ENCODE measurements at places on chromosomes 7 and 10. TPM values are rescaled to one million over a fixed set of nuclear protein-coding genes. Genes with fewer than 3 reads are reported as not detected.
A peak's percentile ranks its signal among the peaks of the same experiment; 100 is the strongest.

GRCh38 chr10:58264780-58265179 lies 2.9 kb downstream of the IPMK start:
- H3K27ac ChIP-seq: no peak overlapping the region
- no peak overlapping the region for H3K4me3 ChIP-seq
- DNase-seq: no peak
- H3K36me3 ChIP-seq: no peaks in the 10 kb centered on the region
- H3K4me1 ChIP-seq: peaks cover 21% of the 10 kb centered on the region

DNA sequence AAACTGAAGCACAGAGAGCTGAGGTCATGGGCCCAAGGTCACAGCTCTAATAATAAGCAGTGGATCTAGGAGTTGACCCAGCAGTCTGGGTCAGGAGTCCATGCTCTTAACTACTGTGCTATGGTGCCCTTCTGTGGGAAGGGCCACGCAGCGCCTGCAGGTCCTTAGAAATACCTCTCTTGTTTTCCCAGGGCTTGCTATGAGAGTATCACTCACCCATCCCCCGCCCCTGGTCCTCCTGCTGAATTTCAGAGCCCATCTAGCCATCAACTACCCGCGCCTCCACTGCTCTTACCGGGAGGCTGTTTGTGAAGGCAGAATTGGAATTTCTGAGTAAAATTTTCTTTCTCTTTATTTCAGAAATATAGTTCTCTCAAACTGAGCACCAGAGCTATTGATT lies 27.3 kb upstream of the CRHR2 start:
- H3K36me3 ChIP-seq: no peaks in the 10 kb centered on the region
- H3K27me3 ChIP-seq: no peaks in the 10 kb centered on the region
- peaks cover 4% of the 10 kb centered on the region for H3K4me1 ChIP-seq
- H3K4me3 ChIP-seq: no peak overlapping the region
- peak; percentile 44 for DNase-seq
- no peak overlapping the region for H3K27ac ChIP-seq

DNA sequence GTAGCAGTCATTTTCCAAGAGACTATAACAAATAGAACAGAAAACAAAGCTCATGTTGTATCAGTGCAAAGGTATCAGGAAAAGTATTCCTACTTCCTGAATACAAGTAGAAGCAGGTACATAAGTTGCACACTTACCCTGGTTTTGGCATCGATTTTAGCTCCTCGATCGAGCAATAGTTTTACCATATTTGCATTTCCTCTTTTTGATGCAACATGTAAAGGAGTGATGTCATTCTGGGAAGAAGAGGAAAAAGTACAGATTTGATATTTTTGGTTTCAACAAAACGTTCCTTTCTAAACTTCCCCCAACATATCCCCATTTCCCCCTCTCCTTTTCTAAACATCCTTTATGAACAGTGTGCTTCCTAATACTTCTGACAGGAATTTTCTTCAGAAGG lies 155.1 kb downstream of the ANK3 start:
- no peak overlapping the region for H3K27ac ChIP-seq
- H3K4me3 ChIP-seq: no peak overlapping the region
- H3K4me1 ChIP-seq: peaks cover 7% of the 10 kb centered on the region
- no peak for DNase-seq
- no peaks in the 10 kb centered on the region for H3K27me3 ChIP-seq

DNA sequence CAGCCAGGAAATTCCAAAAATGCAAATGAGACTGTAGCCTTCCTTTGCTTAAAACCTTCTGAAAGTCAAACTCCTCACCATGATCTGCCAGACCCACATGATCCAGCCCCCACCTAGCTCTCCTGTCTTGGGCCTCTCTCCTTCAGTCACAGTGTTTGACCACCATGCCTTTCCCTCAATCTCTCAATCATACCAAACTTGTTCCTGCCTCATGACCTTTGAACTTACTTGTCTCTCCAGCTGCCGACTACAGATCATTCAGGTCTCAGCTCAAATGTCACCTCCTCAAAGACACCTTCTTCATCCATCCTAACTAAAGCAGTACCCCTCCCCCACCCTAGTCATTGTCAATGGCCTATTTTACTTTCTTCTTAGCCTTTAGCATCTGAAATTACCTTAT lies 9.3 kb upstream of the ADD3 start:
- H3K4me1 ChIP-seq: peaks cover 12% of the 10 kb centered on the region
- no peaks in the 10 kb centered on the region for H3K27me3 ChIP-seq
- DNase-seq: no peak

DNA sequence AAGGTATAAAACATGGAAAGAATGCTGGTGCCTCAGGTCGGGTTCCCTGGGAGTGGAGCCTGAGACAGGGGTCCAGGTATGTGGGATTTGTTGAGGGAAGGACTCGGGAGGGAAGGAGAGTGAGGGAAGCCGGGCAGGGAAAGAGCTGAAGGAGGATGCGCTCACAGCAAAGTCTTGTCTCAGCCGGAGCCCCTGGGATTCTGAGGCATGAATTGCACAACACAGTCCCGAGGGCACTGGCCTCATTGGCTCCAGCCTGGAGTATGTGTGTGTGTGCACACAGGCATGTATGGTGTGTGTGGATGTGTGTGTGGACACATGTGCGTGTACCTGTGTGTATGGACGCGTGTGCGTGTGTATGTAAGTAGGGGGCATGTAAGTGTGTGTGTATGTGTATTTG lies 87.4 kb downstream of the WDFY4 start:
- no peak overlapping the region for H3K4me3 ChIP-seq
- peaks cover 4% of the 10 kb centered on the region for H3K4me1 ChIP-seq
- no peaks in the 10 kb centered on the region for H3K27me3 ChIP-seq
- DNase-seq: no peak

DNA sequence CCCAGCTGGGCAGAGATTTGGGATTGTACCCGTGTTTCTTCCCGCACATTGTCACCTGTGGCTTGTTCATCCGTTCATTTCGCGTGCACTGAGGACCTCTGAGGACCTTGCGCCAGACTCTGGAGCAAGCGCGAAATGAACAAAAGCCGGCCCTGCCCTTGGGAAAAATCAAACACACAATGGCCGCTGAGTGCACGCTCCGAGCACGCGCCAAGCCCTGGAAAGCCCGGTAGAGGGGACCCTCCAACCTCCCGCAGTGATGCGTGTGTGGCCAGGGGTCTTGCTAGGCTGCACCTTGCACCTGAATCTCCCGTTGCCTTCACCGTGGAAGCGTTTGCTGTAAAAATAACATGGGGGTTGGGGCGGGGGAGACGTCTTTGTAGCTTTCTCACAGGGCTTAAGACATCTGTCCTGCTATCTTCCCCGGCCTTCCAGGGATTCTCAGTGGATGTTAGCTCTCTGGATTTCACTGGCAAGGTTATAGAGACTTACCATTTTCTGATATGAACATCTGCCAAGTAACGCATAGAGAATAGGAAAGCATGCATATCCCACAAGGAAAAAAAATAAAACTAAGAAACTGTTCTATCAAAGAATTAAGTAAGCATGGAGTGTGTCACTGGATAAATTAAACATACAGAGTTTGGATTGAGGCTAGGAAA lies 37.3 kb downstream of the ZNF777 start:
- peak; percentile 8 for DNase-seq
- no peak overlapping the region for H3K27ac ChIP-seq
- H3K27me3 ChIP-seq: peaks cover 8% of the 10 kb centered on the region
- no peak overlapping the region for H3K4me3 ChIP-seq

GRCh38 chr7:41268878-41269277 lies 434.0 kb downstream of the INHBA start:
- DNase-seq: no peak
- no peak overlapping the region for H3K27ac ChIP-seq
- H3K27me3 ChIP-seq: no peaks in the 10 kb centered on the region
- no peaks in the 10 kb centered on the region for H3K36me3 ChIP-seq
- peaks cover 5% of the 10 kb centered on the region for H3K4me1 ChIP-seq

DNA sequence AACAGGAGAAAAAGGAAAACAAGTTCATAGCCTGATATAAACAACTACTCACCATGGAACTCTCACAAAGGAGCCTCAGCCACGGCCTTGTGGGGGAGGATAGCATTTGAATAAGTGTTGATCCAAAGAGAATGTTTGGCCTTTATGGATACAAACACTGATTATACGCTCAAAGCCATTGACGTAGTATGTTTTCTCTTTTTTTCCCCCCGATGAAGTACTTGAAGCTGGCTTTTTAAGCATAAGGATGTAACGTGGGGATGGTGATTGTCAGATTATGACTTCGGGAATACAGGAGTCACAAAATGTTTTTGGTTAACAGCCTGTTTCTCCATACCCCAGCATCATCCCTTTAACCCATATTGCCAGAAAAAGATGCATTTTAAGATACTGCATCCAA lies 39.8 kb downstream of the CELF2 start:
- no peak overlapping the region for H3K27ac ChIP-seq
- H3K27me3 ChIP-seq: no peaks in the 10 kb centered on the region
- DNase-seq: no peak

DNA sequence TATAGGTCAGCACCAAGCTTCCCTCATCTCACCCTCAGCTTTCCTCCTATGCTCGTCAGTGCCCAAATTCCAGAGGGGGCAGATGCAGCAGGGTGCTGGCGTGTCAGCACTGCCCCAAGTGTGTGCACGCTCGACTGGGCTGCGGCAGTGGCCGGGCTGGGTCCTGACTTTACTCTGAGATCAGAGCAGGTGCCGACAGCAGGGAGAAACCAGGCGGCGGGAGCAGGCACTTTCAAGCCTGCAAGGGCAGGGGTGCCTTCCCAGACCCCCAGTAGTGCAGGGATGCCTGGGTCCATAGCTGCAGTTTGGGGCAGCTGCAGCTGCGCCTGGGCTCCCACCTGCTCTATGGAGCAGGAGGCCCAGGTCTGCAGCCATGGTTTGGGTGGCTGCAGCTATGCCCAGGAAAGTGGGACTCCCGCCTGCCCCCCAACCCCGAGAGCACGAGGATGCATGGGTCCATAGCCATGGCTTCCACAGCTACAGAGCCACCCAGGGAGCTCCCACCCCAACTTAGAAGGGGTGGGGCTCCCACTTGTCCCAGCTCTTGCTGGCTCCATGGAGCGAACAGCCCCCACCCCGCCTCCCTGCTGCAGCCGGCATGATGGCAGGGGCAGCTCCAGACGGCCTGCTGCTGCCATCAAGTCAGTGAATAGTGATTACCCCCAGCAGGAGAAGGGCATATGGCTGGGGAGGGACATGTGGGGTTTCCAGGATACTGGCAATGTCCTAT lies 199.2 kb upstream of the KMT2E start:
- H3K27me3 ChIP-seq: no peaks in the 10 kb centered on the region
- H3K27ac ChIP-seq: no peak overlapping the region
- H3K4me3 ChIP-seq: no peak overlapping the region
- no peak for DNase-seq
- no peaks in the 10 kb centered on the region for H3K4me1 ChIP-seq
- no peaks in the 10 kb centered on the region for H3K36me3 ChIP-seq

DNA sequence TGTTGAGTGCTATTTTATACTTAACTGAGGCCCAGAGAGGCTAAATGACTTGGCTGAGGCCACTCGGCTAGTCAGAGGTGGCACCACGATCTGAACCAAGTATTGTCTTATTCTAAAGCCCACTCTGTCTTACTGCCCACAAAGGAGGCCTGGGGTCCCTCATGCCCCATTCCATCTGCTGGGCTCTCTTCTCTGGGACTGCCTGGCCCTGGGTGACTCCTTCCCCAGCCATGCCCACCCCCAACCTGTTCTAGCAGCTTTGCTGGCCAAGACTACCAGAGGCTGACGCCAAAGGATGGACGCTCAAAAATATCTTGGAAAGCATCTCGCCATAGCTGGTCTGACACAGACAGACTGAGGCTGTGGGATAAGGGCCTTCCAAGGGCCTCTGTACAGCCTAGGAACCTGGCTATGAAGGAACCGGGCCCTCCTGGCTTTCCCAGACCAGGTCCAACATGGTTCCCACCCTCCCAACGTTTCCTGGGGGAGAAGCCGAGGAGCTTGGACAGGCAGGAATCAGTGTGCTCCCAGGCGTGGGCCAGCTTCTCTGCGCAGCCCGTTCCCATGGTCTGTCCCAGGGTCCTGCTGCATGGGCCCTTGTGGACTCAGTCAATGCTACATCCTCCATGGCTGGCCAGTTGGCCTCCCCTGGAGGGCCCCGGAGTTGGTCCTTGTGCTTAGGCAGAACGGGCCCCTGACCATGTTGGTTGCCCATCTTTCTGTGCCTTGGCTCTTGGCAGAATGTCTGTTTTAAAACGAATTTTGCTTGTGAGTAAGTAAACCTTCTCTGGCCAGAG lies 11.7 kb downstream of the HSPA12A start:
- DNase-seq: no peak
- H3K36me3 ChIP-seq: no peaks in the 10 kb centered on the region
- no peak overlapping the region for H3K4me3 ChIP-seq
- no peak overlapping the region for H3K27ac ChIP-seq

DNA sequence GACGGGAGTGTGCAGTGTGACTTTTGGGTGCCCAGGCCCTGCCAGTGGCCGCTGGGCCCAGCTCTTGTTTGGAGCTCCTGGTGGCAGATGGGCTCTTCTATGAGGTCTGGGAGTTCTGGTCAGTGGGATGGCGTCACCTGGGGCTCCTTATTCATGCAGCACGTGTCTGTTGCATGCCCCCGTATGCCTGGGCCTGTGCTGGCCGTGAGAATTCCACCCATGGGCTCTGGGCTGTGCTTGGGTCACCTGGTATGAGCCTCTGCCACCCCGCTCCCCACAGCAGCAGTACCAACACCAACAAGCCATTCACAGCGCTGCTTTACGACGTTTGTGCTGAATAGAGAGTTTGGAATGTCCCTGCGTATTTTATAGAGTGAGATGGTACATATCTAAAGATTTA lies 27.1 kb downstream of the INPP5A start:
- no peaks in the 10 kb centered on the region for H3K4me1 ChIP-seq
- DNase-seq: no peak
- no peaks in the 10 kb centered on the region for H3K27me3 ChIP-seq
- no peak overlapping the region for H3K27ac ChIP-seq
- H3K4me3 ChIP-seq: no peak overlapping the region

- no peak for DNase-seq
- H3K4me1 ChIP-seq: no peaks in the 10 kb centered on the region
Measured at GRCh38 chr7:80601999-80602398, 36.4 kb upstream of the CD36 start.

GRCh38 chr10:114474989-114475388 lies 70.7 kb upstream of the AFAP1L2 start:
- H3K27ac ChIP-seq: no peak overlapping the region
- no peaks in the 10 kb centered on the region for H3K27me3 ChIP-seq
- H3K36me3 ChIP-seq: no peaks in the 10 kb centered on the region
- H3K4me3 ChIP-seq: no peak overlapping the region
- DNase-seq: no peak

Gene PGAM2
- total RNA-seq: 11.3 TPM

Gene TUBB8
- 1.9 TPM for total RNA-seq

Gene HTRA1
- total RNA-seq: 12.2 TPM

Gene ASB10
- not detected for total RNA-seq

Measured in neural progenitor cell (in vitro differentiated cells).